ENCODE measurements at places on chromosomes 6 and 20.

DNA sequence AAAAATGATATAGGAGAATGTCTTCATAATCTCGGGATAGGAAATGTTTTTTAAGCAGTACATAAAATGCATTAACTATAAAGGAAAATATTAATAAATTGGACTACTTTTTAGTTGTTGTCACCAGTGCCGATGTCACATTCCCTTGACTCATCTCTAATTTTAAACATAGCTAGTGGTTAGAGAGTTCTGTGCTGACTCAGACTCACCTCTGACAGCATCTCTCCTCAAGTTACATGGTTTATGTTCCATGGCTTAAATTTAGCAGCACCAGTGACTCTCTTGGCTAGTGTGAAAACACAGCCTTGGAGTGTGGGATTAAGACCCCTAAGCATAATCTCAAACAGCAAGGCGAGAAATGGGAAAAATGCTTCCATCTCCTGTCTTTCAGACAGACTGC lies 311.8 kb upstream of the MMS22L start:
- no peak for DNase-seq

DNA sequence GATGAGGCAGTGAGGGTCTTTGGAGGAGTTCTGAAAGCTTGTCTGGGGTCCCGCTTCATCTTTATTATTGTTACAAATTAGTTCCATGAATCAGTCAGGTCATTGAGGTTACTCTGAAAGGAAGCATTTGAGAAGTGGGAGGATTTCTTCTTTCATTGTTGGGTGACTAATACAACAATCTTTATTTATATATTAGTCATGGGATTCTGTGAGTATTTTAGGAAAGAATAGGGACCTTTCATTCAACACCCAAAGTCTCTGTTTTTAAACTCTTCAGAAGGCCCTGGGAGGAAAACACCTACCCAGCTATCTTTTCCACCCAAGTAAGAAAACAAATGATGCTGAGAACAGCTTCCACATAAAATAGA lies 98.3 kb downstream of the SOD2 start:
- no peak for DNase-seq

DNA sequence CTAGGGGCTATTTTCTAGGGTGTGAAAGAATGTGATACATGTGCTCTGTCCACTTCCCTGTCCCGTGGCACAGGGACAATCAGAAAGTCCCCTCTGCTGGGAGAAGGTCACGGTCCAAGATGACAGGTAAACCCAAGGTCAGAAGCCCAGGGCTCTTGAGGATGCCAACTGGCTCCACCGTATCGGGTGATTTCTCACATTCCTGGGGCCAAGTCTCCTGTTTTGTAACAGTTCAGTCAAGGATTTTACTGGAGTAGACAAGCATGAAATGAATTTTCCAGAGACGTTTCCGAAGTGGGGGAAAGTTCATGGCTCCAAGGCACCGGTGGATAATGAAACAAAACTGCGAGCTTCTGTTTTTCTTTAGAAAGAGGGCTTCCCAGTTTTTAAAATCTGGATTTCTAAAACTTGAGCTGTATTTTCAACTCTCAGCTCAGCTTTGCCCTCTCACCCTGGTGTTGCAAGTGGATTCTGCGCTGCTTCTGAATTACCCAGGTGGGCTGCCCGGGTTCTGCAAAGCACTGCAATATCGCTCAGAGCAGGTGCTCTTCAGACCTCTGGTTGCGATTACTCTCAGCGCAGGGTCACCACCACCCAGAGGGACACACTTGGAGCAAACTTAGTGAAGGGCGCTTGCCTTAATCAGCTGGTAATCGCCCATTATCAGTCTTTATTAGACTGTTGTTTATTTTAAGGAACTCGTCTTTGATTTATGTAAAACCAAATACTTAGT lies 64.4 kb upstream of the TMEM170B start:
- DNase-seq = no peak

- DNase-seq = no peak
These were observed 149.6 kb downstream of the BACH2 start for GRCh38 chr6:90146921-90147649.

DNA sequence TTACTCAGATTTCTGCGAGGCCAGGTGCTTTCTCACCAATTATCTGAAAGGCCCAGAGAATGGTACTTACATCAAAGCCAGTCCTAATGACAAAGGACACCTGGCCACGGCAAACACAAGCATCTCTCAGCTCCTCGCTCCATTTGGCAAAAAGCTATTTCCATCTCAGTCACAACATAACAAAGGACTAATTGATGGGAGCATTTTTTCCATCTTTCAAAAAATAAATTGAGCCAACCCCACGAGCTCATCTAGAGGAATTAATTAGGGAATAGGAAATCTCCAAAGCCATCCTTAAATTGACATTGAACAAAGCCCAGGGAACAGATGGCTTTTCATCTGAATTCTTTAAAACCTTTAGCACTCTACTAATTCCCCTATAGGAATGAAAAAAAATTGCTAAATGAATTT lies 236.7 kb downstream of the HAO1 start:
- DNase-seq = no peak

GRCh38 chr6:39302669-39303424 lies 11.4 kb downstream of the KCNK17 start:
- DNase-seq = peak; percentile 88

GRCh38 chr6:44667226-44667625 lies 279.7 kb downstream of the CDC5L start:
- no peak for DNase-seq

DNA sequence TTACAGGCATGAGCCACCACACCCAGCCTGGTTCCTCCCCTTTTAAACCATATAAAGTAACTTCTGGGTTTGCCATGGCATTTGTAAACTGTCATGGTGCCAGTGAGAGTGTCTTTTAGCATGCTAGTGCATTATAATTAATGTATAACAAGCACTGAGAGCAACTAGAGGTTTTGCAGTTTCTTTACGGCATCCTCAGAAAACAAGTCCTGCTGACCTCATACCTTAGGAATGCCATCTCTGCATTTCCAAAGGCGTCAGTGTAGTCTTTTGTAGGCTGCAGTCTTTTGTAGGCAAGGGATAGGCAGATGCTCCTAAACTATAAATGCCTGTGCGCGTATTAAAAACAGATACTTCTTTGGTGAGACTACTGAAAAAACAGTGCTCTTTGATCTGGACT lies 75.0 kb upstream of the EZR start:
- no peak for DNase-seq

DNA sequence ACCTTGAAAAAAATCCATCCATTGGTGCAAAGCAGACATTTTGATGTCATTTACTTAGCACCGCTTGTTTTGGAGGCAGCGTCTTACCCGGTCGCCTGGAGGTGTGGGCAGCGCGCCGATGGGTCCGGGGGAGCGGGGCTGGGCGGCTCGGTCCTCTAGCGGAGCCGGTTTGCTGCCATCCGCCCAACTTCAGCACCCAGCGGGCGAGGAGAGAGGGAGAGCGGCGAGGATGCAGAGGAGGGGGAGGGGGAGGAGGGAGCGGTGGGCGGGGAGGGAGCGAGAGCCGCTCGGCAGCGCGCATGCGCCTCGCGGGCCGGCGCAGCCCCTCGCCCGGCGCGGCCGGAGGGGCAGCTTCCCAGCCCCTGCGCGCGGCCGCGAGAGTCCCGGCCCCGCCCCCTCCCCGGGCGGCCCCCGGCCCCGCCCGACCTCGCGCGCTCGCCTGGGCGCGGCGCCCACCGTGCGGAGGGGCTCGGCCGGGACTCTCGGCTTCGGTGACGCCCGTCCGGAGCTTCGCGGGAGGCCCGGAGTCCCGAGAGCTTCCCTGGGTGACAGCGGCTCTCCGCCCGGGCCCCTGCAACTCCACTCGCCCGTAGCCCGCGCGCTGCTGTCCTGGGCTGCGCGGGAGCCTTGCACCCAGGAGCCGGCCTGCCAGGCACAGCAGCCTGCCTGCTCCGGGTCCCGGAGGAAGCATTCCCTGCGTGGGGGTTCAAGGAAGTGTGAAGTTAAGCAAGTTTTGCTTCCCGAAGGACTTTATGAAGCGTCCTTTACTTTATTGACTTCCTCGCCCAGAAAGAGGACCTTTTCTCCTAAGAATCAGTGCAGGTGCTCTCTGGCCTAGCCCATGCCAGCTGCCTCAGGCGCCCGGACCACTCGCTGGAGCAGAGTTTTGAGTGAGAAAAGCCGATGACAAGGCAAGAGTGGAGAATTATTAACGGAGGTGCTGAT lies at the start of gene RGS17:
Gene RGS17 (minus strand): TSS at position 246 of the 945 bp plus-strand sequence. CDS start 87,264 bp downstream, outside the sequence.
- DNase-seq = peak; percentile 19

- no peak for DNase-seq
These were observed 36.0 kb upstream of the CCN6 start for GRCh38 chr6:112017760-112018537.

DNA sequence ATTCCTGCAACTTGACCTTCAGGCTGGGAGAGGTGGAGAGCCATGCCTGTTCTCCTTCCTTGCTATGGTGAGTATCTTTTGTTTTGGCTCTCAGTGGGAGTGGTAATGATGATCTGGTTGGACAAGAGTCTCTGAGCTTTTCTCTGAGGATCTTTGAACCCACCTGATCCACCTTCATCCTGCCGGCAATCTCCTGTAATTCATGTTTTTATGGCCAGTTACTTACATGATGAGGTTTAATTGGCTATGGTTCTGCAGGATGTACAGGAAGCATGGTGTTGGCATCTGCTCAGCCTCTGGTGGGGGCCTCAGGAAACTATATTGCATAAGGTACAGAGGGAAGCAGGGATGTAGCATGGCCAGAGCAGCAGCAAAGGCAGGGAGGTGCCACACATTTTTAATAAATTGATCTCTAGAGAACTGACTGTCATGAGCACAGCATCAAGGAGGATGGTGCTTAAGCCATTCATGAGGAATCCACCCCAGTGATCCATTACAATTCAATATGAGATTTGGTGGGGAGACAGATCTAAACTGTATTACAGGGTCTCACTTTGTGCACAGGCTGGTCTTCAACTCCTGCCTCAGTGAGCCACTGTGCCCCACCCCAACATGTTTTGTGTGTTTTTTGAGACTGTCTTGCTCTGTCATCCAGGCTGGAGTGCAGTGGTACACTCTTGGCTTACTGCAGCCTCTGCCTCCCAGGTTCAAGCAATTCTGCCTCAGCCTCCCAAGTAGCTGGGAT lies 10.0 kb downstream of the HSPA1B start:
- no peak for DNase-seq

DNA sequence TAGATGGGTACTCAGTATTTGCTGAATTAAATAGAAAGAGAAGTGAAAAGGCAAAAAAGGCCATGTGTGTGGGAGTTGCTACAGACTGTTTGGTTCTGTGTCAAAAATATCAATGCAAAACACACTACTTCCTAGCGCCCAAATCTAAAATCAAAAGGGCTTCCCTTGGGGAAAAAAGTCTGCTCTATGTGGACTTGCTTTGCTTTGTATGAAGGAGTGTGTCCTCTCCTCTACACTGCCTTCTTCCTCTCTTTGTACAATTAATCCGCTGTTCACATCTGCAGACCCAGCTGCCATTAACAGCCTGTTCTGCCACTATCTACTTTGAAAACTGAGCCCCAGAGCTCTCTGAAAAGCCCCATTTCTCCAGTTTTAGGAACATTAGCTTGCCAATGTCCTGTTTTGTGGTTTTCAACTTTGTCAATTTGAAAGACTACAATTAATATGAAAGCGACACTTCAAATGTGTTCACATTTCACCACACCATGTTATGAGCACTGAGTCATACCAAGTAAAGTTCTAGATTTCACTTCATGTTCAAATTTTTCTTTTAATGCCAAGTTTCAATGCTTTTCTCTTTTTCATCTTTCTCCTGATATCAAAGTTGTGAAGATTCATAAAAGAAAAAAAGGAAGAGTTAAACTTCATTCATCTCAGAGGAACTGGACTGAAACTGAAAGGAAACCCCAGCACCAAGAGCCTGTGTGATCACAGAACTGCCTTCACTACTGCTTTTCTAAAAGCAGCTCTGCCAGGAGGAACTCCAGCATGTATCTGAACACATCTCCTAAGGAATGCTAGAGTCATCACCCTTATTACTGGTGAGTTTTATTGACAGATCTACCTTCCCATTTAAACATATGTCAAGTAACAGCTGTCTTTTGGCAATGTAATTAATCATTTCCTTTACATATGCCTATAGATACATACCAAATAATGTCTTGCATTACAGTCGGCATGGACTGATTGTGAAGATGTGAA lies 102.6 kb downstream of the KIF13A start:
- no peak for DNase-seq

DNA sequence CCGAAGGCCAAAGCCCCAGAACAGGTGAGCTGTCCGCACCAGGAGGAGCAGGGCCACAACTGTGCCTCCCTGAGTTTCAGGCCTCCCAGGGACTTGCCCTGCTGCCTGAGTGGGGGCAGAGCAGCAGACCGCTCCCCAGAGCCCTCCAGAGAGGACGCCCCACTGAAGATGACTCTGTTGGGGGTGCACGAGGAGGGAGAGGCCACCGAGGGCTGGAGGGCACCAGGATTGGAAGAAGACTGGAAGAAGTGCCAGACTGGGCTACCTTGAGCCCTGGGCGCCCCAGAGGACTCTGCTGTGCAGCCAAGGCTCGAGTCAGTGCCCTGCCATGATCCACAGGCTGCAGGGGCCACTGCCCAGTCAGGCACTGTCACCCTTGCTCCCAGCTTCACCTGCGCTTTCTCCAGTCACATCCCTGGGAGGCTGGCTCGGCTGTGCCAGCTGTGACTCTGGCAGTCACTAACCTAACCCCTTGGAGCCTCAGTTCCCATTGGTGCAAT lies 11.3 kb downstream of the CST7 start:
- DNase-seq = no peak

- no peak for DNase-seq
These were observed 537.4 kb upstream of the MMS22L start for GRCh38 chr6:97820400-97820799.

DNA sequence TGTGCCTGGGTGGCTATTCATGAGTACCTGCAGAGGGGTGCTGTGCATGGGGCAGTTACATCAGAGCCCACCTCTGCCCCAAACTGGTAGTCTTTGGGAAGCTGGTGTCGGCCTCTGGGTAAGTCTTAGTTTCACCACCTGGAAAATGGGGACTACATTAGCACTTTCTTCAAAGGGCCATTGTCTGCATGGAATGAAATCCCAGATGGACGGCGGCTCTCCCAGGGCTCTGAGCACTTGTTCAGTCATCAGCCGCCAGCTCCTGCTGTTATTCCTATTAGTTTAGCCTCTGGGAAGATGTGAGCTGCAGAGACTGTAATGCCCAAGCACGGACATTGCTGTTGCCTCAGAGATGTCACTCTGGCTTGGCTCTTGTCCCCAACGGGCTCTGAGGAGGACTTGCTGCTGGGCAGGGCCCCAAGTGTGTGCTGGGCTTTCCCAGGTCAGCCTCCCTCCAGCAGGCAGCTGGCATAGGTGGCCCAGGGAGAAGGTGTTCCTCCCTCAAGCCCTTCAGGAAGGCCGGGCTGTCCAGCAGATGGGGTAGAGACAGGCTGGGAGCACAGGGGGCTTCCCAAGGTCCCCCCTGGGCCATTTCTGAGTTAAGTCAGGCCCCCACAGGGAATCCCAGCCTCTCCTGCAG lies 268.3 kb downstream of the TFAP2C start:
- DNase-seq = no peak

DNA sequence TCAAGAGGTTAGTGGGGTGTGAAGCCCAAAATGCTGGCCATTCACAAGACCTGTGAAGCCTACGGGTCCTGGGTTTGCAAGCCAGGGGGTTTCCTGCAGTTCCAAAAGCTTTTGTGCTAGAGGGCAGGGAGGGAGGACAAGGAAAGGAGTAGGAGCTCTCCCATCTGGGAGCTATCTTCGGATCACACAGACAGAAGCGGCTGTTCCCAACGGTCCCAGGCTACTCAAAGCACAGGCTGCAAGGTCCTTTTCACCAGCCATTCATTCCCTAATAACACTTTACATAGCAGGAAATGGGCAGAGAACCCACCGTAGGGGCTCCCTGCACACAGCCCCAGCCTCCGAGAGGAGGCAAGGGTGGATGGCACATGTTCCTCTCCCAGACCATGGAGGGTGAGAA lies 296.9 kb downstream of the FOXC1 start:
- DNase-seq = no peak
